CD4-positive, alpha-beta T cell treated with Interferon alpha-2 for 1 hour (primary cell): ENCODE measurements at places on chromosomes 7 and 10.

DNA sequence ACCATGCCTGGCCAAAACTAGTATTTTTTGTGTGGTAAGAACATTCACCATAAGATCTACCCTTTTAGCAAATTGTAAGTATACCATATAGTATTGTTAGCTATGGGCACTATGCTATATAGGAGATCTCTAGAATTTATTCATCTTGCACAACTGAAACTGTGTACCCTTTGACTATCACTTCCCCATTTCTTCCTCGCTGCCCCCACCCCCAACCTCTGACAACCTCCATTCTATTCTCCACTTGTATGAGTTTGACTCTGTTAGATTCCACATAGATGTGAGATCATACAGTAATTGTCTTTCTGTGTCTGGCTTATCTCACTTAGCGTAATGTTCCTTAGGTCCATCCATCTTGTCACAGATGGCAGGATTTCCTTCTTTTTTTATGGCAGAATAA is 3.6 kb downstream of the CASP7 start:
- no peak for DNase-seq

GRCh38 chr7:92647652-92648051 is 57.5 kb upstream of the FAM133B start:
- no peak for DNase-seq

DNA sequence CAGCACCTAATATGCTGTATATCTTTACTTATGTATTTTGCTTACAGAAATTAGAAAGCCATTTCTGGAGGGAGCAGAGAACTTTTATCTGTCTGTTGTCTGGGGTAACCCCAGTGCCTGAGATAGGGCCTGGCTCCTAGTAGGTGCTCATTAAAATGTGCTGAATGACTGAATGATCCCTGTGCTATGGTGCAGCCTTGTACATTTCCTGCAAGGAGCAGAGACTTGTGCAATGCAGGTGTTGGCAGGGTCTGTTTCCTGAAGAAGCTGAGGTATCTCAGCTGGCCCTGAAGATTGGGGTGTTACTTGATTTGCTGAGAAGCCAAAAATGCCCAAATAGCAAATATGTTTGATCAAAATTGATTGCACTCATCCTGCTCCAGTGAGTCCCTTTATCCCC is 65.5 kb downstream of the RAMP3 start:
- DNase-seq = no peak

GRCh38 chr7:95927756-95928155 is 155.4 kb downstream of the DYNC1I1 start:
- no peak for DNase-seq
